ENCODE measurements at places on chromosomes 5 and 9.

DNA sequence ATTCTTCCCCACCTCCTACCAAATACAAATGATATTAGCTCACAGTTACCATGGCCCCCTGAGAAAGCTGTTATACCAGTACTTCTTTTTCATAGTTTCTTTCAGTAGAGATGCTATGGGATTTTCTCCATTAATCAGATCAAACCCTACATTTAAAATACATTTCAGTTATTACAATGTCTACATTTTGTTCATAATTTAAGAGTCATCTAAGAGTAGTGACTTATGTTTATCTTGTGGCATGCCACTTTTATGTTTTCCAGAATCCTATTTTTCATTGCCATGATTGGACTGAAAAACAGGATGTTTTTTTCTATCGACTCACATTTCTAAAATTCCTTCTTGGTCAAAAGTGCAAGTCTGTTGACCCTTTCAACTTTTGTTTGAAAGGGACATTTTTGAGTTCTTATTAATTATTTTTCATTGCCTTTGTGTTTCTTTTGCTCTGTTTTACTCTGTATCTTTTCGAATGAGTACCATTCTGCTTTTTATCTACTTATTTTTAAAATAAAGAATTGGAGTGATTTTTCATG is 77.4 kb upstream of the ANXA1 start:
- DNase-seq = no peak

DNA sequence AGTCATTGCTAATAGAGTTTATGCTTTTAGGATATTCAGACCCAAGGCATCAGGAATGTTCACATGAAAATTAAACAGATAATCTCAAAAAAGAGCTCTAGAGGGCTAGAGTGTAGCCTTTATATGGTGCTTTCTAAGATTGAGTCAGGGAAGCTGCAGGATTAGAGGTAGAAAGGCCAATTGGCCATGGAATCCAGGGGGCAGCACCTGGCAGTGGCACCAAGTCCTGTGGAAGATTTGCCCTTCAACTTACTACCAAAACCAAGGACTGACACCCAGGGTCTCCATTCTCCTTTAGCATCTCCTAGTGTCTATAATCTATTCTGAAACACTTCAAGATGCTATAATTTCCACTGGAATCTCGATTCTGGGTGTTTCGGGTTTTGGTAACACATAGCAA is 112.4 kb downstream of the ACER2 start:
- DNase-seq = no peak

- no peak for DNase-seq
These were observed 23.9 kb upstream of the SAP30L start for GRCh38 chr5:154421868-154422267.

DNA sequence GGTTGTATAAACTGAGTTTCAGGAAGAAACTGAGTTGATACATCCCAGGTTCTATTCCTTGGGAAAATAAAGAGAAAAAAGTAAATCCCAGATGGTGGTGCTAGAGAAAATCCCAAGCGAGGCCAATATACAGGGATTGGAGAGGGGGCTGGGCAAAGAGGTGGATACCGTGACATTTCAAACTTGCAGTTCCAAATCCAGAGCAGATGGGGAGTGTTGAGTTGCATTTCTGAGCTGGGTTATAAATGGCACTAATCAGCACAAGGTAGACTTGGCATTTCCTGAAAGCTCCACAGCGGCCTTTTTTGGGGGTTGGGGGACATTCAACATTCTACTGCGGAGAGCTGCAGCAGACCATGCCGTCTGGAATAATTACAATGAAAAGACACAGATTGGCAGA is 224.4 kb downstream of the NXNL2 start:
- DNase-seq = no peak

DNA sequence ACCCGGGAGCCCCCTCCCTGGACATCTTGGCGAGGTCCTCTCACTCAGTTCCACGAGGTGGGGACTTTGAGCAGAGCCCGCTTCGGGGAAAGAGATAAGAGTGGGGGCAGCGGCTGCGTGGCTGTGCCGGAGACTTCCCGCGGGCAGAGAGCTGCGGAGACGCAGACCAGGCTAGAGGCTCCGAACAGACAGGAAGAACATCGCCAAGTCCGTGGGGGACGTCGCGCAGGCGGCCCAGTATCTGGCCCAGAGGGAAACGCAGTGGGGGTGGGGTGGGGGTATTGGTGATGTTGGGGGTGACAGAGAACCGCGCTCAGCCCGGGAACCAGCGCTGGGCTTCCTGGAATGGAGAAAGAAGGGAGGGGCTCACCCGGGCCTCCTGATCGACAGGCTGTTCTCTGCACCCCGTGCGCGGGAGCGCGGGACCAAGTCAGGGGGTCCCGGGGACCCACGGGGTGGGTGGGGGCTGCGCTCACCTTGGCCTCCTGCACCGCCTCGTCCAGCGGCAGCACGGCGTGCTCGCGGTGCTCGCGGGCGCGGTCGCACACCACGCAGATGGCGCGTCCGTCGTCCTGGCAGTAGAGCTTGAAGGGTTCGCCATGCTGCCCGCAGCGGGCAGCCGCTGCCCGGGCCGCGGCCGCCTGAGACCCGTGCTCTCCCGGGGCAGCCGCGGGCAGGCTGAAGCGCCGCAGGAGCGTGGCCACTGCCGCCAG is 727 bp downstream of the TRIM7 start:
- no peak for DNase-seq
